ENCODE measurements at places on chromosomes 5 and 9.

DNA sequence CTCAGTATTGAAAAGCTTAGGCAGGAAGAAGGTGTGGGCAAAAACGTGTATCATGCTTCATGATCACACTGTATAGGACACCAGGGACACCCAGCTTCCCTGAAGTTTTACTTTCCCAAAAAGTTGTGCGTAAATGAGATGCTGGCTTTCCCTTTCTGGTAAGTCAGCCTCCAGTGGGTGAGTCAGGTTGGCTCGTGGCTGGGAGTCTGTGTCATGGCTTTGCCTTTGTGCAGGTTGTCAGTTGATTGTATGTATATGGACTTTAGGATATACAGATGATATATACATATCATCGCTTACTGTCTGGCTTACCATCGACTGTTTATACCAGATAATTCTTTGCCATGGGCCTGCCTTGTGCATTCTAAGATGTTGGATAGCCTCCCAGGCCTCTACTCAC lies 34.2 kb downstream of the ADRB2 start:
- H3K4me3 ChIP-seq = no peak overlapping the region
- no peaks in the 10 kb centered on the region for H3K36me3 ChIP-seq
- no peak overlapping the region for H3K27ac ChIP-seq

DNA sequence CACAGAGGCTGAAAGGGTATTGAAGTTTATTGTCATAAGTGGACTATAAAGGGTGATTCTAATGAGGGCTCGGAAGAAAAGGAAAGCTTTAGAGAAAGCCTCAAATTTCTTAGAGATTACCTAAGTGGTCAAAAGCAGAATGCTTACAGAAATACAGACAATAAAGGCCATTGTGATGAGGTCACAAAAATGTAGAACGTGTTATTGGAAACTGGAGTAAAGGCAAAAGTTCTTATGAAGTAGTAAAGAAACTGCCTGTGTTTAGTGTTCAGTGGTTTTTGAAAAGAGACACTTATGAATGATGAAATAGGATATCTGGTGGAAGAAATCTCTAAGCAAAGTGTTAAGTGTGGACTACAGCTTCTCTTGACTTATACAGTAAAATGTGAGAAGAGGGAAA lies 726.9 kb downstream of the DNAH5 start:
- no peaks in the 10 kb centered on the region for H3K4me1 ChIP-seq
- no peak overlapping the region for H3K4me3 ChIP-seq
- DNase-seq = no peak
- no peaks in the 10 kb centered on the region for H3K27me3 ChIP-seq

- H3K27me3 ChIP-seq = no peaks in the 10 kb centered on the region
- no peaks in the 10 kb centered on the region for H3K36me3 ChIP-seq
- H3K4me1 ChIP-seq = peaks cover 22% of the 10 kb centered on the region
- H3K27ac ChIP-seq = peak overlapping the region; percentile 59
- no peak for DNase-seq
Measured at GRCh38 chr9:83521011-83521410, 17.2 kb downstream of the FRMD3 start.

GRCh38 chr5:111282798-111283197 lies 58.6 kb downstream of the CAMK4 start:
- H3K4me1 ChIP-seq = no peaks in the 10 kb centered on the region
- H3K27ac ChIP-seq = no peak overlapping the region
- H3K27me3 ChIP-seq = no peaks in the 10 kb centered on the region
- H3K36me3 ChIP-seq = no peaks in the 10 kb centered on the region

DNA sequence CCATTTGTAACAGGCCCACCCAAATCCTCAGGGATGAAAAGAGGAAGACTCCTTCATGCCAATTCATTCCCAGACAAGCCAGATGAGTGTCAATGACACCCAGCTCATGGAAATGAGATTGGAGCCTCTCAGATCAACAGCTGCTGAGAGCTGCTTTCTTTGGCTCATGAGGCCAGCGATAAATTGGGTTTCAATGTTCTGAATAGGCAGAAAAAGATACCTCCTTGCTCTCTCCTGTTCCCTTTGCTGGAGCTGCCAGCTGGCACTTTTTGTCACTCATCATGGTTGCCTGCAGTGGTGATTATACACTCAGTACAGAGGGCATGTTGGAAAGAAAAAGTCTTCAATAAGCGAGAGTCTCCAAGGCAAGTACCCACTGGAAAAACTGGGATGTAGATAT lies 47.1 kb downstream of the SH3RF2 start:
- H3K4me3 ChIP-seq = no peak overlapping the region
- DNase-seq = no peak
- H3K36me3 ChIP-seq = no peaks in the 10 kb centered on the region
- H3K27ac ChIP-seq = peak overlapping the region; percentile 46
- H3K27me3 ChIP-seq = no peaks in the 10 kb centered on the region

DNA sequence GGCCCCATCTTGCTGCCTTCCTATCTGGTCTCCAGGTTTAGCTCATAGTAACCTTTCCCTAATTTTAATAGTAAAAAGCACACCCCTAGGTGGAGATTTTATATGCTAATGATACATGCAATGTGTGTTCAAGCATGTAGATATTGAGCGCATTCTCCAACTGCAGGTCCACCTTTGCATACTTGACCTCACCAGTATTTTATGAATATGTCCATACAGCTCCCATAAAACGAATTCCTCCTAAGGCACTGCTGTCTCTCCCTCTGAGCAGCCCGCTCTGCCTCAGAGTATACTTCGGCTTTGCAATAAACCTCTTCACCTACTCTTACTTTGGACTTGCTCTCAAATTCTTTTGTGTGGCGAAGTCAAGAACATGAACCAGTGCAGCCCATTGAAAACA lies 153.3 kb downstream of the RAB3C start:
- DNase-seq = no peak
- H3K4me1 ChIP-seq = no peaks in the 10 kb centered on the region

- H3K4me1 ChIP-seq = no peaks in the 10 kb centered on the region
- H3K27ac ChIP-seq = no peak overlapping the region
- H3K4me3 ChIP-seq = no peak overlapping the region
- no peak for DNase-seq
- peaks cover 15% of the 10 kb centered on the region for H3K36me3 ChIP-seq
- H3K27me3 ChIP-seq = no peaks in the 10 kb centered on the region
Measured at GRCh38 chr5:34957321-34957720, 28.0 kb downstream of the DNAJC21 start.

GRCh38 chr9:136193891-136194279 lies 11.0 kb downstream of the LHX3 start:
- H3K4me3 ChIP-seq = no peak overlapping the region
- H3K27ac ChIP-seq = no peak overlapping the region
- H3K36me3 ChIP-seq = no peaks in the 10 kb centered on the region
- H3K27me3 ChIP-seq = no peaks in the 10 kb centered on the region
- DNase-seq = no peak

GRCh38 chr9:86186696-86187095 lies 72.8 kb downstream of the C9orf153 start:
- no peak overlapping the region for H3K27ac ChIP-seq
- H3K36me3 ChIP-seq = no peaks in the 10 kb centered on the region
- no peak for DNase-seq

- no peaks in the 10 kb centered on the region for H3K27me3 ChIP-seq
- H3K4me3 ChIP-seq = no peak overlapping the region
- no peak for DNase-seq
- H3K4me1 ChIP-seq = peaks cover 89% of the 10 kb centered on the region
- H3K27ac ChIP-seq = peak overlapping the region; percentile 85
Measured at GRCh38 chr5:73637565-73637964, 11.6 kb downstream of the ARHGEF28 start.

- H3K4me3 ChIP-seq = no peak overlapping the region
- H3K4me1 ChIP-seq = no peaks in the 10 kb centered on the region
- no peak for DNase-seq
- no peak overlapping the region for H3K27ac ChIP-seq
- peaks cover 21% of the 10 kb centered on the region for H3K36me3 ChIP-seq
Measured at GRCh38 chr5:38905516-38905915, 59.7 kb downstream of the OSMR start.

DNA sequence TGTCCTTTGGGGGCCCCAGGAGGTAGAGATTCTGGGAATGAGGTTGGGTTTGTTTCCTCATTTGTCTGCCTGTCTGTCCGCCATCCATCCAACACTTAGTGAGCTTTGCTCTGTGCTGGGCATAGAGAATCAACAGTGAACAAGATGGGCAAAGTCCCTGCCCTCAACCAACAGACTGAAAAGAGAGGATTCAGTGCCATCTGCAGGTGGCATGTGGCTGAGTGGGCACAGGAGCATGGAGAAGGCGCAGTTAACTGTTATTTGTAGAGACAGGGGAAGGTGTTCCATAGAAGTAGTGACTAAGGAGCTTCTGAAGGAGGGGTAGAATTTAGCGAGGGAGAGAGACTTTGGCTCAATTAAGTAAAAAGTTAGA lies 23.1 kb downstream of the POLR1E start:
- no peaks in the 10 kb centered on the region for H3K27me3 ChIP-seq
- H3K4me1 ChIP-seq = no peaks in the 10 kb centered on the region
- no peak overlapping the region for H3K27ac ChIP-seq
- H3K36me3 ChIP-seq = peaks cover 3% of the 10 kb centered on the region
- DNase-seq = no peak

Measured in Panc1 (cell line).